Activated gamma-delta T cell treated with anti-CD3 and anti-CD28 coated beads, Interleukin-2, amount 50 U/mL, for 16 hours (primary cell): ENCODE measurements at places on chromosomes 6 and 20.

GRCh38 chr6:93300661-93301060 is 118.7 kb downstream of the EPHA7 start:
- no peak for DNase-seq

DNA sequence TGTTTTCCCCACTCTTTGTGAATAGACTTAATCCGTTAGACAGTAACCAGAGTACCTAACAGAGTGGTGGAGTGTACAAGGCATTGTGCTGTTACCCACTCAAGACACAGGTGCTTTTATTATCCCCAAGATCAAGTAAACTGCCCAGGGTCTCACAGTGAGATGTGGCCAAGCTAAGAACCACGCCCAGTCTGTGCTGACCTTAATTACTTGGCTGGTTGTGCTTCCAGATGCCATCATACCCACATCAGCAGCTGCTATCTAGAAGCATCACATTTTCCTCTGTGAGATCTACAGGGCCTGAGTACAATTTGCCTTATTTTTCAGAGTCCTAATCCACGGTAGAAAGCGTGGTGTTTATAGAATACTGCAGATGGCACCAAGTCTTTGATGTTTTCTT is 70.3 kb downstream of the GFRA4 start:
- DNase-seq = no peak

GRCh38 chr6:169082817-169083507 is 170.7 kb downstream of the THBS2 start:
- no peak for DNase-seq

GRCh38 chr6:34540222-34540621 is 15.9 kb downstream of the SPDEF start:
- no peak for DNase-seq

GRCh38 chr6:36755435-36756348 is 58.1 kb downstream of the RAB44 start:
- peak; percentile 60 for DNase-seq

DNA sequence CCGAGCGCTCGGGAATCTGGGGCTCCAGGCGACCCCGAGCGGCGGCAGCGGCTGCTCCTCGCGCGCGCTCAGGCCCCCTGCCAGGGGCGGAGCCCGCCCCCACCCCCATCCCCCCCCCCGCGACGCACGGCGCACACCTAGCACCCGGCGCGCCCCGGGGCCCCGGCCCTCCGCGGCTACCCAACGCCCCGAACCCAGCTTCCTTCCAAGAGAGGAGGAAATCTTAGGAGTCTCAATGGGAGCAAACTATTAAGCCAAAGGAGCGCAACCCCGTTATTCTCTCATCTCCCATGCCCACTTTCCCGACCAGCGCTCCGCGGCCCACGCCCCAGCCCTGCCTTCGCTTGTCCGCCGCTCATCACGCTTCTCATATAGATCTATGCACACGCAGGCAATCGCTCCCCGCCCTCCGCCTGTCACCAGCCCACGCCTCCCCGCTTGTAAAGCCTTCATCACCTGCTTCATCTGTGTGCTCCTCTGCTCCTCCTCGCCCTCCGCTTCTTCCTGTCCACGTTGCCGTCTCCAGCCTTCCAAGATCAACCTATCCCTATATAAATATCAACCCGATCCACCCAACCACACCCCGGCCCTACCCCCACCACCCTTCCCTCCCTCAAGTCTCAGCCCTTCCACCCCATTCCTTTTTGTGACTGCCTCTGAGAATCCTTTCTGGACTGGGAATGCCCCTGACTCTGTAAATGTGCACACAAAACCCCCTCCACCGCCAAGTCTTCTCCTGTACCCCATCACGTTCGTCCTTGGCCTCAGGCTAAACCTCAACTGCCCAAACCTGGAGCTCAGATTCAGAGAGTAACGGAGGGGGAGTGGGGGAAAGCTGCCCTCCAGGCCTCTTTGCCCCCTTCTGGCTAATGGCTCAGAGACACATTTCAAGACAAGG is at the start of gene DLK2:
TSS of gene DLK2 (minus strand) at position 18 of the 898 bp plus-strand sequence. CDS start 723 bp downstream, outside the sequence.
- DNase-seq = peak; percentile 16

DNA sequence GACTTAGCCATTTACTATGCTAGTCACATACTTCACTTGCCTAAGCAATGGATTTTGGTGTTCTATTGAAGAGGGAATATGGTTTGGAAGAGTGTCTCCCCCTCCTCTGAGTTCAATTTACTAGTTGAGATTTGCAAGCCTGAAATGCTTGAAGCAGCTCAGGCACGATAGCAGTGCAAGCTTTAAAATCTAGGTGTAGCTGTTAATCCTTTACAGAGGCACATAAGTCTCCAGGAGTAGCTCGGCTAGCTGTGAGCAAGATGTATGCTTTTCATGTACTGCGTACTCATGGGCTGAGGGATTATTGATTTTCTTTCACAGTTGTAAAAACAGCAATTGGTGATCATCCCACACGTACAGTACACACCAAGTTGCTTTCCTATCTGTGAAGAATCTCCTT is 726 bp downstream of the FLRT3 start:
- no peak for DNase-seq

DNA sequence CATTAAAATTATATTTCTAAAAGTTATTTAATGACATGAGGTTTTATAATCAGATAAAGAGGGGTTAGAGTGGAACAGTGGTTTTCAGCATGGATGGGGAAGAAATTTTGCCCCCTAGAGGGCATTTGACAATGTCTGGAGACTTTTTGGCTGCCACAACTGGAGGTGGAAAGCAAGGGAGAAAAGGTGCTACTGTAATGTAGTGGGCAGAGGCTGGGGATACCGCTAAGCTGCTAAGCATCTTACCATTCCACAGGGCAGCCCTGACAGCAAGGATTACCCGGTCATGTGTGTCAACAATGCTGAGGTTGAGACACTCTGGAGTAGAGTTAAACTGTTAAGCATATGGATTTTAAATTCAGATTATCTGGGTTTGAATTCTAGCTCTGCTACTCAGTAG is 52.9 kb upstream of the FABP7 start:
- no peak for DNase-seq

DNA sequence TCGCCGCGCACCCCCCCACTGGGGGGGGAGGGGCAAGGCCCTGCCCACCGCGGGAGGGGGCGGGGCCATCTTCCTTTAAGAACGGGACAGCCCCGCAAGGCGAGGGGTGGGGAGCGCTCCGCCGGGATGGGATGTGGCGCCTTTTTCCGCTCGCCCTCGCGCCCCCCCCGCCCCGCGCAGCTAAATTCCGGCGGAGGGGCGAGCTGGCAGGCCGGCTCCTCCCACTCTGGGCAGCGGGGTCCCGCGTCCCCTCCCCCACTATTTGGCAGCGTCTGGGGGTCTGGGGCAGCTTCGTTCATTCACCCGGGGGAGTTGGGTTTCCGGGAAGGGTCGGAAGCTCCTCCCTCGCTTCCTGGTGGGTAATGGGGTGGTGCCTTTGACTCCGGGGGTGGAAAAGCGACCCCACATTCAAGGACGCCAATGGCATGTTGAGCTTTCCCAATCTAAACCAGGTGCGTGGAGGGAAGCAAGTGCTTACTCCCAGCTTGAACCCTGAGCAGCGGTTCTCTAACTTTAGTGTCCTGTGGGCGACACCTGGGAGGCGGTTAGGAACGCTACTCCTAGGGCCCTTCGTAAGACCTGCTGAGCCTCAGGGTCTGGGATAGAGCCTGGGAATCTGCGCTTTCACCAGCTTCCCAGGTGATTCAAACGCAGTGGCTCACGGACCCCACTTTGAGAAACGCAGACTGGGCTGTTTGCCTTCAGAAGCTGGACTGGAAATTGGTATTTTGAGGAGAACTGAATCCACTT is 927 bp downstream of the ASXL1 start:
- peak; percentile 56 for DNase-seq

GRCh38 chr6:90346729-90347128 is 50.1 kb upstream of the BACH2 start:
- no peak for DNase-seq

DNA sequence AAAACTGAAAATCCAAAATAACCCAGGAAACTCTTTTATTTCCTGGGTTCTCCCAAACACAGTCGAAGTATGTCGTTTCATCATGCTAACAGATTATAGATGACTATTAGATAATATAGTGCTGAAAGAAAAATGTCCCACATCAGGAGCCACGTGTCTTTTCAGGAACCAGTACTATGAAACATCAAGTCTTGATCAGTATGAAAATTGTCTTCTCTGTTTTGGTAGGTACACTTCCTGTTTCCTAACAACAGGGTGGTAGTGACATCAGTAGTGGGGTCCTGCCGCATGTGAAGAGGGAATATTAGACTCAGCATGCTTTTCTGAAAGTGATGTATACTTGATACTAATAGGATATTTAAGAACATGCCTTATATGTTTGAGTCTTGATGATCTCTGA is 136.7 kb downstream of the HIVEP1 start:
- no peak for DNase-seq

GRCh38 chr20:49658508-49658907 is 55.2 kb downstream of the B4GALT5 start:
- no peak for DNase-seq

DNA sequence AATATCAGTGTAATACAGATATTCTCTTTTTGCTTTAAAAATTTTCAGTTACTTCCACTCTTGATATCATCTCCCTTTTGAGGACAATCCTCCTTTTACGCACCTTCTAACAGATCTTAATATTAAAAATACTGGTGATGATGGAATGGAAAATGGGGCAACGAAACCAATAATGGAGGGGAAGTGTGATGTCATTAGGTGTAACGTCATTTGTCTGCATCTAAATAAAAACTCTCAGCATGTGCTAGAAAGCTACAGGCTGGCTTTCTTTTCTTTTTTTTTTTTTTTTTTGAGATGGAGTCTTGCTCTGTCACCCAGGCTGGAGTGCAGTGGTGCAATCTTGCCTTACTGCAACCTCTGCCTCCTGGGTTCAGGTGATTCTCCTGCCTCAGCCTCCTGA is 66.5 kb downstream of the IYD start:
- DNase-seq = no peak

GRCh38 chr6:37777272-37777834 is 42.2 kb upstream of the ZFAND3 start:
- no peak for DNase-seq
